ENCODE measurements at places on chromosomes 7 and 10.

- no peak for DNase-seq
These were observed 34.2 kb downstream of the C7orf33 start for GRCh38 chr7:148624735-148625134.

DNA sequence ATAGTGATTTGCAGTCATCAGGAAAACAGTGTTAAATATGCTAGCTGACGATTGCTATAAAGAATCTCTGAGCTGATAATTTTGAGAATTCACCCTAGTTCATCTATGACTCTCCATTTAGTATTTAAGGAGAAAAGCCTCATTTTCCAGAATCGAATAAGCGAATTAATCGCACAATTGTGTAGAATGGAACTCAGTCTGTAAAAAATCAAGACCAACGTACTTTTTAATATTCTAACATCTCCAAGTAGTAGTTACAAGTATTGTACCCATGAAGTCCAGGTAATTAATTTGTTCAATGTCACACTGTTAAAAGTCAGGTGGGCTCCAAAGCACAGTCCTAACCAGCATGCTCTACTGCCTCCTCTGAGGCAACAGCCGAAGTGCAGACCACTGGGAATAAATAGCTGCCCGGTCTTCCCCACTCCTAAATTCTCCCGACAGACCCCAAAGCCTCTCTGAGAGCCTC, 380 bp upstream of the AGBL3 start:
- no peak for DNase-seq

DNA sequence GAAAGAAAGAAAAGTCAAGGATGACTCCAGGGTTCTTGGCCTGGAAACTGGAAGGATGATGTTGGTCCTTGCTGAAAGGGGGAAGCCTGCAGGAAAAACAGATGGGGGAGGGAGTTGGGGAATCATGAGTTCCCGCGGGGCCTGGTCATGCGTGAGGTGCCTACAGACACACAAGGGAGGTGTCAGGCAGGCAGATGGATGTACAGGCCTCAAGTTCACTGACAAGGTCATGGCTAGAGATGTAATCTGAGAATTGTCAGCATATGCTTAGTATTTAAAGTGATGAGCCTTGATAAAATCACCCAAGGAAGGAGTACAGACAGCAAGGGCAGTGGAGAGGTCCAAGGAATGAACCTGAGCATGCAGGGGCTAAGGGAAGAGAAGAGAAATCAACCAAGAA, 46.8 kb downstream of the DLG5 start:
- DNase-seq = no peak

DNA sequence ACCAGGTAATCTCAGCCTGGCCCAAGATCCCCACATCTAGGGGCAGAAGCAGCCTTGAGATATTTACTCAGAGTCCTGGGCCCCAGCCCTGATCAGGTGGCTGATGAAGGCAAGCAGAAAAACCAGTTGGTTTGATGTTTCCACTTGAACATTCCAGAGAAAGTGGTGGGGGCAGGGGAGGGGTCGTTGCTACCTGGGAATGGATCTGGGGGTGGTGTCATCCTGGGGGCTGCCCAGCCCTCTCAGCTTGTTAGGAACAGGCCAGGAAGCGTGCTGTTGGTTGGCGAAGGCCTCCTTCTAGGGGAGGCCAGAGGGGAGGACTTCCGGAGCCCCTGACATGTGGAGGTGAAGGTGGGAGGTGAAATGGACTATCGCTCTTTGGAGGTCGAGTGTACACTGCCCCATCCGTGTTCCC, 3.7 kb upstream of the ABHD11 start:
- no peak for DNase-seq

DNA sequence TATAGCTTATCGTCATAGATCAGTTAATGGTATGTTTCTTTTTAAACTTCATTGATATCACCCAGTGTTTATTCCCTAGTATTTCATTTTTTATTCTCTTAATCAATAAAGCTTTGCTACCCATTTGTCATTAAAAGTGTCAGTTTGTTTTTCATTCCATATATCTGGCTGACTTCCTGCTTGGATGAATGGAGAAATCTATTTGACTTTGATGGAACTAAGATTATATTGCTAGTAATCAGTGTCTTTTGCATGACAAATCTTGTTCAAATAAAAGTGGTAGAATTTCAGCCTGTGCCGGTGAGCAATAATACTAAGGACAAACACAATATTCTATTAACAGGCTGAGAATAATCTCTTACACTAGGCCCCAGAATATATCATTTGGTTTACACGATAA, 203.3 kb downstream of the SEC23IP start:
- no peak for DNase-seq

DNA sequence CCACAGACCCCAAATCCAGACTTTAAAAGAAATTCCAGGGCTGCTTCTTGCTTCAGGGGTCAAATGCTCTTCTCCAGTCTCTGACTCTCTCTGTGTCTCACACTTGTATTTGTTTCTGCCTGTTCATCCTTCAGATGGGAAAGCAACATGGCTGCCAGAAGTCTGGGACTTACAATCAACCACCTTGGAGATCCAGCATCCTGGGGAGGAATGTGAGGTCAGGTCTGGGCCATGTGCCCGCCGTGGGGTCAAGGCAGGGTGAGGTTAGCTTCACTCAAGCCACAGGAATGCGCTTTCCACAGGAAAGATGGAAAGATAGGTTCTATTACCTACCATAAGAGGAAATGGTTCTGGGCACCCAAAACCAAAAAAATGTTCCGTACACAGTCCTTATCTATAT, 34.3 kb upstream of the NPVF start:
- no peak for DNase-seq

GRCh38 chr7:20778063-20778721, 8.5 kb downstream of the SP8 start:
- DNase-seq = no peak

DNA sequence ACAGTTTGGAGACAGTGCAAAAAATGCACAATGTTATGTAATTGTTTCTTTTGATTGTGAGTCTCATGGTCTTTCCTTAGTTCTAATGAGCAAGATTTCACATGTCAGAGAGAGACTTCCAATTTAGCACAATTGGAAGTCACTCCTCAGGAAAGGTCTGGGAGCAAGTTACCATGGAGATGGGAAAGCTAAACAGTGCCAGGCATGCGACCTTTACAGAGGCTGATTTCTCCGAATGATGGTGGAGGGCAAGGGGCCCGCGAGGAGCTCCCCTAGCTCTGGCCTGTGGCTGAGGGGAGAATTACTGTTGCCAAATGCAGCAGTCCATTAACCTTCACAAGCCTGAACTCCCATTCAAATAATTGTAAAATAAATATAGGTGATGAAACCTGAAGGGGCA, 59.3 kb downstream of the CDCA7L start:
- no peak for DNase-seq

DNA sequence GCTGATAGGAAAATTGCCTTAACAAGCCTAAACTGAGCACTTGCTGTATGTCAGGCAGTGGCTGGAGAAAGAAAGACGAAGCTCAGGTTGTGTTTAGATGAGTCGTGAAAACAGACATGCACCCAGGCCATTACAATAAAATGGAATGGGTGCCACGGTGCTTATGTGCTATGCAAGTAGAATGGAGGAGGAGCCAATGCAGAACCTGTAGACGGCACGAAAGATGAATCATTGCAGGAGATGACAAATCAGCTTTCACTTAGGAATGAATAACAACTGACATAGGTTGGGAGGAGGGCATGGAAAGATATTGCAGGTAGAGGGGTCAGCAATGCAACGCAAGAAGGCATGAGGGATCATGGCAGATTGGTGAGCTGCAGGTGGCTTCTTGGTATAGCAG, 61.2 kb upstream of the ARHGAP21 start:
- DNase-seq = no peak

DNA sequence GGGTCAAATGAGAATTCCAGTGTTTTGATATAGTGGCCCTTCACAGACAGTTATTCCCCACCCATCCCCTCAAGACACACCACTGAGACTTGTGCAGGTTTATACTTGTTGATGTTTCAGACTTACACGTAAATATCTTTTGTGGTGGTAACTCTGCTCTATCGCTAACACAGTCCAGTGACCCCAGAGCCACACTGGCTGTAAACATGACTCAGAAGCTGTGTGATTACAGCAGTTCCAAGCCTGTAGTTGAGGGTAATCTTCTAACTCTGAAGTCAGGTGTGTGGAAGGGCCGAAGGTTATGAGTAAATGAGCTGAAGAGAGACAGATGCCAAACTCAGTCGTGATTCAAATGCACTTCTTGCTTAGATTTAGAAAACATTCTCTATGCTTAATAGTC, 19.4 kb downstream of the NOBOX start:
- no peak for DNase-seq

DNA sequence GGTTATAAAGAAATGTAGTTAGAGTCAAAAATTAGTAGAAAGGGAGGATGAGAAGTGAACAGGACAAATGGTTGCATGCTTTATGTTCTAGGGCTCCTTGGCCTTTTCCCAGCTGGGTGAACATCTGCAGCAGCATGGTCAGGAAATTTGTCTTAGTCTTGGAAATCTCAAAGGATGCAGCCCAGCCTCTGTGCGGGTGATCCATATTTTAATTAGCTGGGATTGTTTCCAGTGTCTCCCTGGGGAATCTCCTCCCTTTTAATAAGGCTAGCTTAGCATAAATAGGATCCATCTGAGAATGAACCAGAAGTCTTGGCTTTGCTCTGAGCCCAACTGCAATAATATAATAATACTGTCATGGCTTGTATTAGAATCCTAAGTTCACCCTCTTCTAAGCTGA, 198.3 kb downstream of the PRKG1 start:
- DNase-seq = no peak

GRCh38 chr7:146331369-146331768, 214.8 kb downstream of the CNTNAP2 start:
- DNase-seq = no peak

DNA sequence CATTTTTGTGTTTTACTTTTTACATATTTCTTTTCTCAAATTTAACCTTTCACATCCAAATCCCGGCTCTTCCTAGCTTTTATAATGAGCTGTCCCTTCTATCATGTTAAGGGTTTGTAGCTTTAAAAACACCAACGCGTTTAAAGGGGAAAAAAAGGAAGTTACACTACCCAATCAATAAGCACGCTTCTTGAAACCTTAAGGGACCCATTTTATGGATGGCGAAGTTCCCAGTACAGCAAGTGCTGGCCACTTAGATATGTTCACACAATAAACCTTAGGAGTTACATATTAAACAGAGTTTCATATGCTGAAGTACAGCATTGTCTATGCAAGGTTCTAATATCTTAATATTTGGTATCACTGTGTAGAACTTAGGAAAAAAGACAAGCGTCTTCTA, 1.8 kb downstream of the GNG11 start:
- DNase-seq = no peak

- DNase-seq = no peak
These were observed 113.5 kb downstream of the SMURF1 start for GRCh38 chr7:99030457-99030856.

GRCh38 chr7:141012696-141013344, 1.9 kb downstream of the MRPS33 start:
- no peak for DNase-seq

GRCh38 chr10:97763411-97763810, 8.4 kb downstream of the SFRP5 start:
- DNase-seq = no peak

DNA sequence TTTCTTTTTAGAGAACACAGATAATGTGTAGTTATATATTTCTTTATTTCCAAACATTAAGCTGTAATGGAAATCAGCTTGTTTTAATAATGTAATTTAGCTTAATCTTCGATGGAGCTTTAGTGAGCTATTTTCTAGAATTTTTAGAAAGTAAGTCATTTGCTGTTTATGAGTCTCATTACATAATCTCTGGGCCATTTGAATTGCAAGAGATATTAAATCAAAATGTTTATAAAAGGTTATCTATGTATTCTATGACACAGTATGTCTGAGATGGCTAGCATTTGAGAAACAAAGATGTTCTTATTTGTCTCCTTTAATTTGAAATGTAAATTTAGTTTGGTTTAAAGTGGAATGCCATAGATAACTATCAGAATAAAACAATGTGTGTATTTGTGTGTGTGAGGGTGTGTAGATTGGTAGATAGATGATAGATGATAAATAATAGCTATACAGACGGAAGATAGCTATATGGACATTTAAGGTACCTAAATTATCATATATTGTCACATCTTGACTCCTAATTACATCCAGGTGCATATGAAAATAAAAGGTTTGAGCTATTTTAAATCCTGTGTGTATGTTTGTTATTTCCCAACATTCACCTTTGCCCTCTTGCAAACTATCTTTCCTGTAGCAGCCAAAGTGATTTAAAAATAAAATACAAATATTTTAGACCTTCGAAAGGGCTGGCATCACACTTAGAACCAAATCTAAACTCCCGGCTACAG, 478.0 kb upstream of the KLF6 start:
- no peak for DNase-seq

GRCh38 chr7:154744861-154745258, 258.1 kb downstream of the PAXIP1 start:
- DNase-seq = no peak

GRCh38 chr10:91758303-91759146, 39.7 kb upstream of the TNKS2 start:
- DNase-seq = peak; percentile 6

- no peak for DNase-seq
These were observed 46.7 kb upstream of the PLCE1 start for GRCh38 chr10:93947055-93947454.

GRCh38 chr10:103541616-103542015, 48.1 kb downstream of the NEURL1 start:
- no peak for DNase-seq

DNA sequence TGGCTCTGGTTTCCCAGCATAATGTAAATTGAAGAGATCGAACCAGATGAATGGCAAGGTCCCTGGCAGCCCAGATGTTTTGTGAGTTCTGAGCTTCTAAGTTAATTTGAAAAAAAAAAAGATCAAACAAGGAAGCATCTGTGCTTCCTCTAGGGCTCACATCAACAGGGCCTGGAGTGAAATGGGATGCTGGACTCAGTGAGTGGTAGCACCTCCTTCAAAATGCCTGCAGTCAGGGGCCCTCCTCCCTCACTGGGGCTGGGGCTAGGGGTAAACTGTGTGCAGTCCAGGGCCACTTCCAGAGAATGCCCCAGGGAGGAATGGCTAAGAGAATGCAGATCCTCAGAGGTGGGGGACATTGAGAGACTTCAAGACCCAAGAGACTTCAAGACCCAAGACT, 6.0 kb upstream of the CUEDC2 start:
- DNase-seq = no peak

DNA sequence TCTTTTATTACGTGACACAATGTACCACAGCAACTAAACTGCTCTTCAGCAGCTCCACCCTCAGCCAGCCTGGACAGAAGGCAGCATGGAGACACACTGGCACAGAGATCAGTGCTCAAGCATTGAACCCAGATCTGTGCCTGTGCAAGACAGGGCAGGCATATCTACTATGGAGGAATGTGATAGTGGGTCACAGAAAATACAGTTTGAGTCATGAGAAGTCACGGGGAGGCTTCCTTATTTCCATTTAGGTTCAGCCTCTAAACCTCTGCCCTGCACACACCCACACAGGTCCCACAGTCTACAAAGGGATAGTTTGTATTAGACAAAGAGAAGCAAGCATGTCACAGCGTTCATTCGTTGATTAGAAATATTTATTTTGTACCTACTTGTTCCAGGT, 187.4 kb upstream of the AGR3 start:
- DNase-seq = no peak

GRCh38 chr10:99920901-99921300, 88.8 kb downstream of the DNMBP start:
- no peak for DNase-seq

- no peak for DNase-seq
These were observed 2.8 kb upstream of the GNAI1 start for GRCh38 chr7:80131675-80132435.

Measured in NCI-H2107 (cell line).